Natural killer cell treated with Interleukin-12 subunit alpha and Interleukin-12 subunit beta and Interleukin-15 and Interleukin-18, amount 100 ng/mL, for 72 hours (primary cell): ENCODE measurements at places on chromosomes 5 and 9. TPM values are rescaled to one million over a fixed set of nuclear protein-coding genes. Genes with fewer than 3 reads are reported as not detected.

The FOCAD gene
- total RNA-seq: 26.6 TPM

The SLC34A1 gene
- total RNA-seq: not detected

The CTSL gene
- 0.45 TPM for total RNA-seq

The PTPRD gene
- 3.7 TPM for total RNA-seq

The PTGES2 gene
- 56.8 TPM for total RNA-seq

The UBE2D2 gene
- total RNA-seq: 176 TPM

DNA sequence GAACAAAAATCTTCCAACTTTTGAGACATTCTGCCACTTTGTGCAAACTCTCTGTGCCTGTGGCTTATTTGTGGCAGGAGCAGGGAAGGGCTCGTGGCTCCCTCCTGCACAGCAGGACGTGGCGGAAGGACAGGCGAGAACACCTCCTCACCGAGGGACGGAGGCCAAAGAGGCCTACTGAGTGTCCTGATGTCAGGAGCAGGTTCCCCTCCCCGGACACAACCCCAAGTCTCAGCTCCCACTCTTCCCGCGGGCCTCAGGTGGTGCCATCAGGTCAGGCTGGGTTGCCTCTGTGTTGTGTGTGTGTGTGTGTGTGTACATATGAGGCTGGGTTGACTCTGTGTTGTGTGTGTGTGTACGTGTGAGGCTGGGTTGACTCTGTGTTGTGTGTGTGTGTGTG is 136.8 kb upstream of the LPCAT1 start:
- no peak for DNase-seq
- no peak overlapping the region for H3K4me3 ChIP-seq
- H3K27me3 ChIP-seq: peaks cover 26% of the 10 kb centered on the region
- H3K4me1 ChIP-seq: peaks cover under 1% of the 10 kb centered on the region

GRCh38 chr5:67142816-67143215 is 53.8 kb downstream of the CD180 start:
- no peaks in the 10 kb centered on the region for H3K4me1 ChIP-seq
- DNase-seq: no peak
- peaks cover 4% of the 10 kb centered on the region for H3K36me3 ChIP-seq
- no peaks in the 10 kb centered on the region for H3K27me3 ChIP-seq
- H3K4me3 ChIP-seq: no peak overlapping the region
- H3K27ac ChIP-seq: no peak overlapping the region

- peak overlapping the region; percentile 93 for H3K27ac ChIP-seq
- H3K27me3 ChIP-seq: no peaks in the 10 kb centered on the region
- H3K4me1 ChIP-seq: peaks cover 47% of the 10 kb centered on the region
- DNase-seq: no peak
- peak overlapping the region; percentile 68 for H3K4me3 ChIP-seq
Measured at GRCh38 chr5:139635606-139636206, 12.4 kb upstream of the CXXC5 start.

GRCh38 chr9:88426651-88427050 is 38.4 kb downstream of the SPIN1 start:
- no peak overlapping the region for H3K27ac ChIP-seq
- no peaks in the 10 kb centered on the region for H3K36me3 ChIP-seq
- DNase-seq: no peak
- H3K4me3 ChIP-seq: no peak overlapping the region
- H3K27me3 ChIP-seq: no peaks in the 10 kb centered on the region
- H3K4me1 ChIP-seq: peaks cover 7% of the 10 kb centered on the region

DNA sequence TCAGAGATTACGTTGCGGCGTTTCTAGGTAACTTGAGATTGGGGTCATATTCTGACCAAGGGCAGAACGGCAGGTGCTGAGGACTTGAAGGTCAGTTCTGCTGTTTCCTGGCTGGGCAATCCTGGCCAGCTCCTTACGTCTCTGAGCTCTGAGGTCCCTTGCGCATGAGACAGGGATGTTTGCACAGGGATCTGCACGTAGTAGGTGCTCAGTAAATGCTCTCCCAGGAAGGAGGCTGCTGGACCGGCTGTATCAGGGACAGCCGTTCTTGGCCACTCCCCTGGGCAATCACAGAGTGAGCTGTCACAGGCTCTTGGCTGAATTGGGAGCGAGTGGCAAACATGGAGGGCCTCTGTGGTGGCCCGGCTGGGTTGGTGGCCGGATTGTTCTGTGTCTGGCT is 8.3 kb downstream of the NCS1 start:
- no peak overlapping the region for H3K4me3 ChIP-seq
- peaks cover 17% of the 10 kb centered on the region for H3K4me1 ChIP-seq
- no peaks in the 10 kb centered on the region for H3K27me3 ChIP-seq
- H3K36me3 ChIP-seq: no peaks in the 10 kb centered on the region
- H3K27ac ChIP-seq: no peak overlapping the region

- H3K27me3 ChIP-seq: no peaks in the 10 kb centered on the region
- H3K27ac ChIP-seq: peak overlapping the region; percentile 31
- peaks cover 2% of the 10 kb centered on the region for H3K4me1 ChIP-seq
- DNase-seq: no peak
Measured at GRCh38 chr9:127741831-127742434, 6.8 kb upstream of the TOR2A start.

- peak overlapping the region; percentile 89 for H3K27ac ChIP-seq
- no peaks in the 10 kb centered on the region for H3K36me3 ChIP-seq
- H3K4me1 ChIP-seq: peaks cover 16% of the 10 kb centered on the region
Measured at GRCh38 chr5:168612996-168613395, 33.8 kb upstream of the PANK3 start.

DNA sequence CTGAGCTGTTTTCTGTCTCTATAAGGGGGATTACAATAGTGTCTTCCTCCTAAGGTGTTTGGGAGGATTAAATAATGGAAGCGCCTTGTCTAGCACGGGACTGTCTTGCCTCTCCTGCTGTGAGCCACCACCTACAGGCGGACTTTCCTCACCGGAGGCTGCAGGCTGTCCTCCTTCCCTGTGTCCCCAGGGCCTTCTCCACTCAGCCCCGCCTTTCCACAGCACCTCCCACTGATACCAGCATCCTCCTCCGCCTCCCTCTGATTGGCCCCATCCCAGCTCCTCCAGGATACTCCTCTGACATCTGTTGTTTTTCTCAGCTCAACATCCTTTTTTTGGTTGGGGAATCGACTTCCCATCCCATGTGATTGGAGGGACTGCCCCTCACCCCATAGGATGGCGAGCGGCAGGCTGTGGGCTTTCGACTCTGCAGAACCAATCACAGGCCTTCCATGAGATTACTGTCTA is 851 bp upstream of the ZDHHC12 start:
- no peak for DNase-seq
- H3K4me3 ChIP-seq: peak overlapping the region; percentile 95
- H3K27ac ChIP-seq: peak overlapping the region; percentile 89
- no peaks in the 10 kb centered on the region for H3K27me3 ChIP-seq
- peaks cover 32% of the 10 kb centered on the region for H3K4me1 ChIP-seq
- H3K36me3 ChIP-seq: no peaks in the 10 kb centered on the region

- H3K27ac ChIP-seq: peak overlapping the region; percentile 82
- H3K27me3 ChIP-seq: no peaks in the 10 kb centered on the region
- peak overlapping the region; percentile 71 for H3K4me3 ChIP-seq
- peaks cover 9% of the 10 kb centered on the region for H3K36me3 ChIP-seq
- H3K4me1 ChIP-seq: peaks cover 88% of the 10 kb centered on the region
Measured at GRCh38 chr9:2026220-2026997, 11.3 kb downstream of the SMARCA2 start.

GRCh38 chr5:178777520-178777919 is 47.1 kb upstream of the ZNF354A start:
- H3K36me3 ChIP-seq: no peaks in the 10 kb centered on the region
- DNase-seq: no peak
- H3K4me3 ChIP-seq: no peak overlapping the region
- H3K4me1 ChIP-seq: no peaks in the 10 kb centered on the region
- H3K27me3 ChIP-seq: no peaks in the 10 kb centered on the region

DNA sequence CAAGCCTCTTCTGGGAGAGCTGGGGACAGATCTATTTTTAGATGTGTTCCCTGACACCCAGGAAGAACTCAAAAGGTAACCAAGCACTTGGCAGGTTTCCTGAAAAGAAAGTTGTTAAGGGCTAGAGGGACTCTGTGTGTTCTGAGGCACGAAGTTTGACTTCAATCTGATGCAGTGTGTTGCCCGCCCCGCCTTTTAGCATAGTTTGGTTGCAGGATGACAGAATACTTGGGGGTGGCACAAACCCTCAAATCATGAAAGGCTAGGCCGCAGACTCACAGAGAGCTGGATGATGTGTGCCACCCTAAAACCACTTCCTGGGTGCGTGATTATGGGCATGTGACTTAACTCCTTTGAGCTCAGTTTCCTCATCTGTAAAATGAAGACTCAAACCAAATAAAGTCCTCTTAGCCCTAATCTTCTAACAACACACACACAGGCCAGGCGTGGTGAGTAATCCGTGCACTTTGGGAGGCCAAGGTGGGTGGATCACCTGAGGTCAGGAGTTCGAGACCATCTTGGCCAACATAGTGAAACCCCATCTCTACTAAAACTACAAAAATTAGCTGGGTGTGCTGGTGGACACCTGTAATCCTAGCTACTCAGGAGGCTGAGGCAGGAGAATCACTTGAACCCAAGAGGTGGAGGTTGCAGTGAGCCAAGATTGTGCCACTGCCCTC is 12.8 kb upstream of the NDFIP1 start:
- peak overlapping the region; percentile 65 for H3K4me3 ChIP-seq
- H3K27me3 ChIP-seq: peaks cover 2% of the 10 kb centered on the region
- H3K27ac ChIP-seq: peak overlapping the region; percentile 75
- H3K4me1 ChIP-seq: peaks cover 14% of the 10 kb centered on the region
- H3K36me3 ChIP-seq: no peaks in the 10 kb centered on the region
- DNase-seq: peak; percentile 75

DNA sequence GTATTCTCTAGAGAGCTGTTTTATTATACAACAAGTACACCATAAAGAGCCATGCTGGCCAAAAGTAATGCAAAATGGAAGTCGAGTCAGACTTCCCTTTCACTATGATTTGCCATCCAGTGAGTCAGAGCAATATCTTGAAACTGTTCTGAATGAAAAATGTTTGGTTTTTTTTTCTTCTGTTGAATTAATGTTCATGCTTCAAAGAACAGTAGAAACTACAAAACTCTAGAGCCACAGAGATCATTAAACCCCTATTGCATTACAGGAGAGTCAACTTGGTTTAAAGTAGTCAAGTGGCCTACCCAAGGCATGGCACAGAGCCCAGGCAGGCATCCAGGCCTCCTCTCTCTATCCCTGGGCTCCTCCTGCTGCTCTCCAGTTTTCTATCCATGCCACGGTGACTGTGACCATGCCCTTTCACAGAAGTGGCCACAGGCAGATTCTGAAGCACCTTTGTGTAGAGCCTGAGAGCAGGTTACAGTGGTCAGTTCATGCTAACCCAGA is 358.9 kb downstream of the DEPDC1B start:
- no peaks in the 10 kb centered on the region for H3K4me1 ChIP-seq
- H3K27me3 ChIP-seq: no peaks in the 10 kb centered on the region
- DNase-seq: no peak
- H3K36me3 ChIP-seq: no peaks in the 10 kb centered on the region
- H3K27ac ChIP-seq: no peak overlapping the region

DNA sequence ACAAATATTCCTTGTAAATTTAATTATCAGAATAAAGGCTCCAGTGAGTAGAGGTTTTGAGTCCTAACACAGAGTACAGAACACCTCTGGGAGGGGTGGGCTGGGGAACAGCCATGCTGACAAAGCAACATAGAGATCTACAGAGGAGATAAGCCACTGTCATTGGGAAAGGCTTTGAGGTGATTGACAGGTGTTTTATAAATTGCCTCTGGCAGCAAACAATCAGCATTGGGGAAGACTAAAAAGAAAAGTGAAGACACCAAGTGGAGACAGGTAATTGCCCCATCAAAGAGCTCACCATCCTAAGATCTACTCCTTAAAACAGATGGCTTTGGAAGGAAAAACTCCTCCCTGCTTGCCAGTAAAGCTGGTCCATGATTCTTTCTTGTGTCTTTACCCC is 189.7 kb upstream of the TLE4 start:
- peaks cover 17% of the 10 kb centered on the region for H3K27me3 ChIP-seq
- no peaks in the 10 kb centered on the region for H3K36me3 ChIP-seq
- no peak overlapping the region for H3K4me3 ChIP-seq
- H3K4me1 ChIP-seq: no peaks in the 10 kb centered on the region
- no peak for DNase-seq
- H3K27ac ChIP-seq: no peak overlapping the region

DNA sequence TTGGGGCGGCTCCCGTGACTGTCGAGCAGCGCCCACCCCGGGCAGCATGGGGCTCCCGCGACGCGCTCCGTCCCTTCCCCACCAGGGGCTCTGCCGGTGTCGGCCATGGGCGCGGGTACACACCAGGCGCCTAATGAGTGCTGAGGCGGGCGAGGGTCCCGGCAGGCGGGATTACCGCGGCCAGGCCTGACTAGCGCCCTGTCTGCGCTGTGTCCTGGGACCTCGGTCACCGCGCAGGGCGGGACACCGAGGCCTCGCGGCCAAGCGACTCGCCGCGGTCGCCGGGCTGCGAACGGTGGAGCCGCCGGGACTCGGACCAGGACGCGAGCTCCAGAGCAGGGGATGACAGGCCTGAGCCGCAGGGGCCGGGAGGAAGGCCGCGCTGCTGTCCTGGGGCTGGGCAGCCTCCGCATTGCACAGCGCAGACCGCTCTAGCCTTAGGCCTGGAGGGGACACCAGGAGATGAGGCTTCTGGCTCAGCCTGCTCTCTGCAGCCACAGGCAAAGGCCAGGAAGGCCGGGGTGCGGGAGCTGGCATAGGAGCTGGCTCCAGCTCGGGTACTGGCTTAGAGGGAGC is 14.1 kb downstream of the LCN10 start:
- H3K27me3 ChIP-seq: no peaks in the 10 kb centered on the region
- H3K36me3 ChIP-seq: peaks cover 8% of the 10 kb centered on the region
- peaks cover 12% of the 10 kb centered on the region for H3K4me1 ChIP-seq
- H3K27ac ChIP-seq: no peak overlapping the region

DNA sequence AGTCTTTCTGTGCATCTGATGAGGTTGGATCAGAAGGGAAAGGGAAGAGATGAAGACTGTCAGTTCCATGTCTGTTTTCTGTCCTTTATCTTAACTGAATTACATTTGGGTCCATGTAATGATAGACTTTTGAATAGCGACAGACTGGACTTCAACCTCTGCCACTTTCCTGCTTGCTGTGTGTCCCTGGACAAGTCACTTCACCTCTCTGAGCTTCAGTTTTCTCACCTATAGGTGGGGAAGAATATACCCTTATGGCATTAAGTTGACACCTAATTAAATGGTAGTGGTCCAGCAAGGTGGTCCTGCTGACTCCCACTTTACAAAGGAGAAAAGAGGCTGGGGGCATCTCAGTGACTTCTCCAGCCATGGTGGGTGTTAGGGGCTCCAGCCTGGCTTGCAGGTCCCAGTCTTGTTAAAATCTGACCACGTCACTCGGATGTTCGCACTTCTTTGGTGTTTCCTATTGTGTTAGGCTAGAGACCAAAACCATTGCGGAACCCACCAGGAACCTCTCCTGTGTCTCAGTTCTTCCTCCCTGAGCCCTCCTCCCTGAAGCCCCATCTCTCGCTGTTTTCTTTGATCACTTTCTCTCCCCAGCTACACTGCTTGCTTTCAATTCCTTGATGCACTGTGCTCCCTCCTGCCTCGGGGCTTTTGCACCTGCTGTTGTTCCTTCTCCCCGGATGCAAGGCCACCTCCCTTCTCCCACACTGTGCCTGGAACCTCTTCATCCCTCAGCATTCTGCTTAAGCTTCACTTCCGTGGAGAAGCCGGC is 256.5 kb downstream of the NSG2 start:
- H3K27ac ChIP-seq: no peak overlapping the region
- no peaks in the 10 kb centered on the region for H3K36me3 ChIP-seq
- no peak for DNase-seq
- peaks cover 12% of the 10 kb centered on the region for H3K27me3 ChIP-seq
- no peaks in the 10 kb centered on the region for H3K4me1 ChIP-seq
- no peak overlapping the region for H3K4me3 ChIP-seq

GRCh38 chr5:68353605-68354004 is 138.0 kb downstream of the PIK3R1 start:
- H3K36me3 ChIP-seq: no peaks in the 10 kb centered on the region
- no peak overlapping the region for H3K4me3 ChIP-seq
- no peak overlapping the region for H3K27ac ChIP-seq
- H3K4me1 ChIP-seq: peaks cover 16% of the 10 kb centered on the region
- no peak for DNase-seq

- peaks cover 5% of the 10 kb centered on the region for H3K36me3 ChIP-seq
- H3K27me3 ChIP-seq: no peaks in the 10 kb centered on the region
- no peak overlapping the region for H3K27ac ChIP-seq
- no peak overlapping the region for H3K4me3 ChIP-seq
Measured at GRCh38 chr9:7094576-7094975, 336.8 kb downstream of the KDM4C start.
